ENCODE measurements at places on chromosomes 2 and 18. TPM values are rescaled to one million over a fixed set of nuclear protein-coding genes. Genes with fewer than 3 reads are reported as not detected.
A peak's percentile ranks its signal among the peaks of the same experiment; 100 is the strongest.

SLC35G4 gene
- total RNA-seq = not detected

OTX1 gene
- not detected for total RNA-seq

DNA sequence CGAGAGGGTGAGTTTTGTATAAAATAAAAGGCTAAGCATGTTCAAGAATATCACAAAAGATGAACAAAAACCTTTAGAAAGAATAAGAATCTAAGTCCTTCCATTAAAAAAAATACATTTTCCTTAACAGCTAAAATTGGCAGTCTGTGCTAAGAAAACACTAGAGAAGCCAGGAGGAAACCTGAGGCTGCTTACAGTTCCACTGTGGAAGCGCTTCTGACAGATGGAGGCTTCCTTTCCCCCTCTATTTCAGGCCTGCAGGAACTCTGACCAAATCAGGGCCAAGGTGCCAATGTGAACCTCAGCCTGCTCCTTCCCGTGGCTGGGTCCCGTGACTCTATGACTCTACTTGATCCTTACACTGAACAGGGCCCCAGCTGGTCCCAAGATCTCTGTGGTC lies 108.1 kb upstream of the ARHGAP28 start:
- H3K27me3 ChIP-seq = no peaks in the 10 kb centered on the region
- H3K4me1 ChIP-seq = peaks cover 39% of the 10 kb centered on the region
- no peak overlapping the region for H3K27ac ChIP-seq
- no peak for DNase-seq
- H3K4me3 ChIP-seq = no peak overlapping the region

KCNG3 gene
- not detected for total RNA-seq

MOGAT1 gene
- not detected for total RNA-seq

- H3K36me3 ChIP-seq = peaks cover 5% of the 10 kb centered on the region
- peak overlapping the region; percentile 12 for H3K27ac ChIP-seq
- H3K4me3 ChIP-seq = no peak overlapping the region
- DNase-seq = no peak
- no peaks in the 10 kb centered on the region for H3K27me3 ChIP-seq
- H3K4me1 ChIP-seq = peaks cover 48% of the 10 kb centered on the region
These were observed 19.9 kb upstream of the IL1R2 start for GRCh38 chr2:101971836-101972235.

RAB27B gene
- total RNA-seq = 1.9 TPM

- H3K4me3 ChIP-seq = no peak overlapping the region
- no peak overlapping the region for H3K27ac ChIP-seq
- peaks cover 35% of the 10 kb centered on the region for H3K4me1 ChIP-seq
- DNase-seq = no peak
- H3K36me3 ChIP-seq = no peaks in the 10 kb centered on the region
- H3K27me3 ChIP-seq = no peaks in the 10 kb centered on the region
These were observed 132.3 kb upstream of the RIOK3 start for GRCh38 chr18:23320709-23321236.

GRCh38 chr2:84424152-84424551 lies 34.9 kb downstream of the SUCLG1 start:
- no peak overlapping the region for H3K27ac ChIP-seq
- H3K4me3 ChIP-seq = no peak overlapping the region
- H3K27me3 ChIP-seq = no peaks in the 10 kb centered on the region
- peaks cover 36% of the 10 kb centered on the region for H3K36me3 ChIP-seq

GRCh38 chr18:45635893-45636509 lies 20.7 kb downstream of the SLC14A2 start:
- H3K4me1 ChIP-seq = peaks cover 18% of the 10 kb centered on the region
- H3K27me3 ChIP-seq = peaks cover 8% of the 10 kb centered on the region
- H3K36me3 ChIP-seq = no peaks in the 10 kb centered on the region

SH3RF3 gene
- total RNA-seq = 84.4 TPM

DNA sequence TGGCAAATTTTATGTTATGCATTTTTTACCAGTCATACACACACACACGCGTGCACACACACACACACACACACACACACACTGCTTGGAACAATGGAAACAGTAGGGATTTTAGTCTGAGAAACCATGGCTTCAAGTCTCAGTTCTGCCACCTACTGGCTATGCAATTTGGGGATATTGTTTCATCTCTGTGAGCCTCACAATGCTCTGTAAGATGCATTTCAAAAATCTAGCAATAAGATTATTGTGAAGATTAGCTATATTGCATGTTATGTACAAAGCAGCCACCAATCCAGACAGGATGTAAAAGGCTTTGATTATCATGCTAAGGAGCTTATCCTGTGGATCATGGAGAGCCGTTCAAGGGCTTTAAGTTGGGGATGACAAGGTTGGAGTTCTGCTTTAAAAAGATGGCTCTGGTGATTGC lies 401.4 kb downstream of the NBAS start:
- no peaks in the 10 kb centered on the region for H3K27me3 ChIP-seq
- H3K27ac ChIP-seq = no peak overlapping the region
- no peak overlapping the region for H3K4me3 ChIP-seq
- no peak for DNase-seq
- peaks cover 2% of the 10 kb centered on the region for H3K4me1 ChIP-seq

GRCh38 chr18:79815657-79816056 lies 17.9 kb downstream of the KCNG2 start:
- H3K27ac ChIP-seq = no peak overlapping the region
- no peaks in the 10 kb centered on the region for H3K4me1 ChIP-seq
- H3K4me3 ChIP-seq = no peak overlapping the region
- peaks cover 37% of the 10 kb centered on the region for H3K27me3 ChIP-seq

DNA sequence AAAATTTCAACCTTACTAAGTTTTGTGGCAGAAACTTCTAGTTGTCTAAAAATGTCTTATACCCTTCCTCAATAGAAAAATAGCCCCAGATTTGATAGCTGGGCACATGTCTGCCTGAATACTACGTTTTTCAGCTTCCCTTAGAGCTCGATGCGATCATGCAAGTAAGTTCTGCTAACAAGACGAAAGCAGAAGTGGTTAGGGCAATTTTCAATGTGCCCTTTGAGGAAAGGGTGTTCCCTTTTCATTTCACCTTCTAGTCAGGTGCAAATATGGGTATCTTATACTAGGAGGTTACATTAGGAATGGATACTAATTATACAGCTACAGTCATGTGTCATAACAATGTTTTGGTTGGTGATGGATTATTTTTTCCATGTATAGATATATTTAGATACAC lies 1572.1 kb upstream of the LRRTM1 start:
- H3K27ac ChIP-seq = no peak overlapping the region
- no peak for DNase-seq
- no peaks in the 10 kb centered on the region for H3K36me3 ChIP-seq
- H3K27me3 ChIP-seq = no peaks in the 10 kb centered on the region
- no peaks in the 10 kb centered on the region for H3K4me1 ChIP-seq

SP140 gene
- total RNA-seq = 1.0 TPM

EVX2 gene
- total RNA-seq = not detected

DNA sequence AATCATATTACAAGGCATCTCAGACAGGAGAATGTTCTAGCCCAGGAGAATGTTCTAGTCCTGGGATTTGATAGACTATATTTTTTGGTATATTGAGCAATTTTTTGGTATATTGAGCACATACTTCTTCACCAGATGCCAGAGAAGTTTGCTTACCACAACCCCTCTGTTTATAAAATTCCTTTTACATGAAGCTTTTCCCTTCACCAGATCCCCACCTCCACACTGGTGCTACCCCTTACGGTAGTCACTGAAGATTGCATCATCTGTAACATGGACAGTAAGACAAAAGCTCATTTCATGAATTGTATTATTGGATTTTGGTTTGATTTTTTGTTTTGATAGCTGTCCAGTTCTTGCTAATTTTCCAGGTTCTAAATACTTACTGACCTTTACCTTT lies 7.2 kb upstream of the HNMT start:
- H3K27me3 ChIP-seq = no peaks in the 10 kb centered on the region
- no peak for DNase-seq
- peaks cover 8% of the 10 kb centered on the region for H3K4me1 ChIP-seq
- H3K36me3 ChIP-seq = no peaks in the 10 kb centered on the region
- no peak overlapping the region for H3K4me3 ChIP-seq
